ENCODE measurements at places on chromosomes 2 and 18. TPM values are rescaled to one million over a fixed set of nuclear protein-coding genes. Genes with fewer than 3 reads are reported as not detected.

DNA sequence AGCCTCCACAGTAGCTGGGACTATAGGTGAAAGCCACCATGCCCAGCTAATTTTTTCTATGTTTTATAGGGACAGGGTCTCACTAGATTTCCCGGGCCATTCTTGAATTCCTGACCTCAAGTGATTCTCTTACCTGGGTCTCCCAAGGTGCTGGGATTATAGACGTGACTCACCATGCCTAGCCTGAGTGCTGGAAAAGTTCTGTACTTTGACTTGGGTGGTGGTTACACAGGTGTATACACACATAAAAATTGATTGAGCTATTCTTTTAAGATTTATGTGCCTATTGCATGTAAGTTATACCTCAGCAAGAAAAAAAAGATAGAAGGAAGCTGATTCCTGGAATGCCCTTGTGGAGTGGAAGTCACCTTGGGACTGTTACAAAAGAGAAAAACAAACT, 34.8 kb upstream of the KCNF1 start:
- DNase-seq, result no peak

DNA sequence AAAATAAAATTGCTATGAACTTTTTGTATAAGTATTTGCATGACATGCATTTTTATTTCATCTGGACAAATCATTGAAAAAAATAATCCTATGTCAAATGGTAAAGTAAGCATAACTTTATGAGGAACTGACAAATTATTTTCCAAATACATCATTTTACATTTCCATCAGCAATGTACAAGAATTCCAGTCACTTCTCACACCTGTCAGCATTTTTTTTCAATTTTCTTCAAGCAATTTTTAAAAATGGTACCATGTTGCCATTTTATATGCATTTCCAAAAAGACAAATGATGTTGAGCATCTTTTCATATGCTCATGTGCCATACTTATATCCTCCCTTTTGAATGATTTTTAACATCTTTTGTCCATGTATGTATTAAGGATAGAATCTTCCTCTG, 961.7 kb upstream of the PIK3C3 start:
- no peak for DNase-seq

DNA sequence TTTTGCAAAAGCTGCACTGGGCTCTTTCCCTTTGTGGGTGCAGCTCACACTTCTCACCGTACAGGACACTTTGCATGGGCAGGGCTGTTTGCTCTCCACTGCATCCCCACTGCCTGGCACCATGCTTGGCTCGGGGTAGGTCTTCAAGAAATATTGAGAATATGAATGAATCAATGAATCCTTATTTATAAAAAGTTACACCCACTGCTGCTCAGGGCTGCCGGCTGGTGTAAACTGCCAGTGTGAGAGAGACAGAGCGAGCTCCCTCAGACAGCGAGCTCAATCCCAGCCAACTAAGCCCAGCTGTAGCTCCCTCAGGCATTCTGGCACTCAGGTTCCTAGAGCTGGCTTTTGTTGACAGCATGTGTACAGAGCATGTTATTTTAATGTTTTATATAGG, 3.4 kb downstream of the TMEM185B start:
- no peak for DNase-seq

- DNase-seq, result no peak
These were observed 88.2 kb downstream of the NCOA1 start for GRCh38 chr2:24579053-24579803.

GRCh38 chr2:207974216-207974605, 51.1 kb downstream of the PLEKHM3 start:
- DNase-seq, result no peak

DNA sequence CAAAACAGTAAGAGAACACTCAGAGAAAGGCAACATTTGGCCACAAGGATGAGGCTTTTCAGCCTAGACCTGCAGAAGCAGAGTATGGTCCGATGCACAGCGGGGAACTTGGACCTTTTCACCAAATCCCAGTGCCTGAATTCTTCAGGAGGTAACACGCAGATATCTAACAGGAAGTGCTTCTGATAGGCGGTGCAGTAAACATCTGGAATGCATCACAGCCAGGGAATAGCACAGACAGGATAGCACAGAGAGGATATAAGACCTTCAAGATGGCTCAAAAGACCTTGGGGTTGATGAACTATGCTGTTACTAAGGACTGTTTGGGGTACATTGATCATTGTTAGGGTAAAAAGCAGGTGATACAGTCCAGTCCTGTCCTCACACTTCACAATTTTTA, 1.7 kb downstream of the TMEM127 start:
- no peak for DNase-seq

GRCh38 chr2:129801575-129801974, 177.9 kb upstream of the RAB6C start:
- no peak for DNase-seq

GRCh38 chr2:127683757-127684156, 8.4 kb upstream of the LIMS2 start:
- DNase-seq, result no peak

DNA sequence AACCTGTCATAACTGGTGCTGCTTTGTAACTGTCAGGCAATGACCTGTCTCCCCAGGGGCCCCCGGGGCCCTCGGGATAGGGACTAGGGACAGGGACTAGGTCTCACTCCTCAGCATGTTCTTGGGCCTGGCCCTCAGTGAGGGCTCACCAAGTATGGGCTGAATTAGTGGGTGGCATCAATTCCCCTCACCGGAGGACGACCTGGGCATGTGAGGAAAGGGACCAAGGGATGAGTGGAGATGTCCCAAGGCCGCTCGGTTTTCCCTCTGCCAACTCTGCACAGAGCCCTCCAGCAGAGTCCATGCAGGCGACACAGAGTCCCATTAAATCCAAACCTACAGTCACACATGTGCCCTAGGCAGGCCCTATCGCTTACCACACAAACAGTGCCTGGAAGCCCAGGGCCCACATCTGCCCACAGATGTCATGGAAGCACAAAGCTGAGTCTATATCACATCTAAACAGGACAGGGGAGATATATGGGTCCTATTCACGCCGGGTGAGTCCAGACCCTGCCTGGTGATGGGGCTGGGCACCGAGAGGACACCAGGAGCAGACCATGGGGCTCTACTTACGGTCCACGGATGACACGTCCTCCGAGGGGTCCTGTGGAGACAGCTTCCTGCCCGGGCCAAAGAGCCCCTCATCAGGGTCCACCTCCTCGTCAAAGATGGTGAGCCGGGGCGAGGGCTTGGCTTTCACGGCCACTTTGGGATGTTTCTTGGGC, 26.6 kb downstream of the HS1BP3 start:
- no peak for DNase-seq

DNA sequence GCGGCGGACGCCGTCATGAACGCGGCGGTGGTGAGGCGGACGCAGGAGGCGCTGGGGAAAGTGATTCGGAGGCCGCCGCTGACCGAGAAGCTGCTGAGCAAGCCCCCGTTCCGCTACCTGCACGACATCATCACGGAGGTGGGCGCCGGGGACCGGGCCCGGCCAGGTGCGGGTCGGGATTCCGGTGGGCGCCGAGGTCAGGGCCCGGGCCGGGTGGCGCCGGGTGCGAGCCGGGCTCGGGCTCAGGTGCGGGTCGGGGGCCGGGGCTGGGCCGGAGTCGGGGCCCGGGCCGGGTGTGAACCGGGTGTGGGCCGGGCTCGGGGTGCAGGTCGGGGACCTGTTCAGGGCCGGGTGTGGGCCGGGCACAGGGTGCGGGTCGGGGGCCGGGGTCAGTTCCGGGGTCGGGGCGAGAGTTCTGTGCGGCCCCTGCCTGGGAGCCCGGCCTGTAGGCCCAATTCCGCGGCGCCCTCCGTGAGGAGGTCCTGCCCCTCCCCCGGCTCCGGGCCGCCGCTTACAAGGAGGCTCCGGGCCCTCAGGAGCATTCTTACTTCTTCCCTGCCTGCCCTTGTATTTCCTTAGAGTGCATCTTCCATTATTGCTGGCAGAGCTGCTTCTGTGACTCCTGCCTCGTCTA, 447 bp downstream of the TRAF3IP1 start:
- no peak for DNase-seq

- no peak for DNase-seq
These were observed 658.9 kb upstream of the SYT4 start for GRCh38 chr18:43936176-43936575.

GRCh38 chr2:73239776-73240175, 5.7 kb downstream of the CCT7 start:
- no peak for DNase-seq

- no peak for DNase-seq
These were observed 1.5 kb downstream of the GAREM1 start for GRCh38 chr18:32469190-32469651.

- DNase-seq, result no peak
These were observed 215.4 kb downstream of the AGAP1 start for GRCh38 chr2:235709124-235709813.

- no peak for DNase-seq
These were observed 25.7 kb downstream of the PSMA8 start for GRCh38 chr18:26159353-26159752.

GRCh38 chr2:9547262-9547991, 8.2 kb downstream of the ADAM17 start:
- no peak for DNase-seq

DNA sequence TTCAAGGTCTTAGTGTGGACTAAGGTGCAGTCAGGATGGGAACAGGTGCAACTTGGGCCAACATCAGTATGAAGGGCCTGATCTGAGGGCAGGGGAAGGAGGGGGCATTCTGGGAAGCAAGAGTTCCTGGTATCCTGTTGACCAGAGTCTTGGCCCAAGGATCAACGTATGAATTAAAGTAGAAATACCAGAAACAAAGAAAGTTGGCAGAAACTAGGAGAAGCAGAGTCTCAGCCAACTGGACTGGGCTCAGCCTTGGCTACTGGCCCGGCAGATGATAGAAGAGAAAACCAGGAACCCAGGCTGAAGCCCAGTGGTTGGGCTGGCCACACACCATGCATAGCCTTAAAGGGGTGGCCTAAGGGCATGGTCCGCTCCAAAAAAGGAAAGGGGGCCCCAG, 2.3 kb downstream of the CETN1 start:
- DNase-seq, result no peak

DNA sequence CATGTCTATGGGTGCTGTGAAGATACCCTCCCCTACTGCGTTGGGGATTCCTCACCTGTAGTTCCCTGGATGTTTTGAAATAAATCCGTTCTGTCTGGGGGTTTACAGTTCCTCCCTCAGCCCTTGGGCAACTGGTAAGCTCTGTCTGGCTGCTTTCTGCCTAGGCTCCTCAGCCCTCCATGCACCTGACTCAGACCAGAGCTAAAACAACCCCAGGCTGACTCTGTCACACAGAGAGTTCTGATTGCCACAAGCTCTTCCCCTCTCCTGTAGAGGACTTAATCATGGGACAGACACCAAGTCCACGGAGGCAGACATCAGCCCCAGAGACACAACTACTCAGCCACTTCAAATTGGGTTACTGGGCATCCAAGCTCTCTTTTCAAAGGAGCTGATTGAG, 6.3 kb downstream of the VIT start:
- DNase-seq, result no peak

GRCh38 chr2:74576211-74576862, 21.8 kb downstream of the DOK1 start:
- DNase-seq, result no peak

- no peak for DNase-seq
These were observed 25.2 kb upstream of the HNMT start for GRCh38 chr2:137939026-137939425.

Gene MLPH
- 1.2 TPM for polyA plus RNA-seq

Gene CHAC2
- 5.5 TPM for polyA plus RNA-seq

Gene PTPRM
- 92.6 TPM for polyA plus RNA-seq

Gene FEV
- polyA plus RNA-seq, result not detected

Gene SCG2
- polyA plus RNA-seq, result 0.47 TPM

Gene GAL3ST2
- polyA plus RNA-seq, result 0.52 TPM

Gene SERPINB3
- polyA plus RNA-seq, result 0.14 TPM

Measured in renal cortex interstitium (tissue), 15 donors.